ENCODE measurements at places on chromosomes 3 and 15.

- no peak for DNase-seq
These were observed 21.6 kb downstream of the CLDN18 start for GRCh38 chr3:138031536-138031935.

DNA sequence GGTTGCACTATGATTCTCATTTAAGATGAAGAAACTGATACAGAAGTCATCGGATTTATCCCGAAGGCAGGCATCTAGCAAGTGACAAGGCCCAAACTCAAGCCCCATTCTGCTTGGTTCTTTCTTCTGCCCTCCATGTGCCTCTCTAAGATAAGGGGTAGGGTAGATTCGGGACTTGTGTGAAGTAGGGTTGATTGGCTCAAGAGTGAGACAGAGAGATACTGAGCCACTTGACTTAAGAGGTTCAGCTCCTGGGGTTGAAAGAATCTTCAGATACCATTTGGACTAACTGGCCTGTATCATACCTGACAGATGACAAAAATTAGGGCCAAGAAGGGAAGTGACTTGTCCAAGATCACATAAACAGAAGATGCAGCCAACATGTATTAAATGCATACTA, 891 bp downstream of the RFT1 start:
- no peak for DNase-seq

DNA sequence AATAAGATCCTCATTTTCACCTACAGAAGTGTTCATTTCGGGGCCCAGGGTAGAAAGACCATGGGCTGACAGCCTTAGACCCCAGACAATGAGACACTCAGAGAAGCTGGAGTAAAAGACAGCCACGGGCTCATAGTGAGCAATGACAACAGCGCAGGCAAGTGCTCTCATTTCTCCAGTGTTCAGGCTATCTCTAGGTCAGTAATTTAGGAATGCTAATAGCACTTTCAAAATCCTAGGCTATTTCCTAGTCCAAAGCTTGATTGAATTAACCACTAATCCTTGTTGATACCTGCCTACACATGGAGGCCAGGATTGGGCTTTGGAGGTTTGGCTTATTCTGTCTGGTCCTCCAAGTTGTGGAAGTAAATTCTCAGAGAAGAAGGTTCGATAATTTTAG, 44.4 kb downstream of the FBN1 start:
- no peak for DNase-seq

DNA sequence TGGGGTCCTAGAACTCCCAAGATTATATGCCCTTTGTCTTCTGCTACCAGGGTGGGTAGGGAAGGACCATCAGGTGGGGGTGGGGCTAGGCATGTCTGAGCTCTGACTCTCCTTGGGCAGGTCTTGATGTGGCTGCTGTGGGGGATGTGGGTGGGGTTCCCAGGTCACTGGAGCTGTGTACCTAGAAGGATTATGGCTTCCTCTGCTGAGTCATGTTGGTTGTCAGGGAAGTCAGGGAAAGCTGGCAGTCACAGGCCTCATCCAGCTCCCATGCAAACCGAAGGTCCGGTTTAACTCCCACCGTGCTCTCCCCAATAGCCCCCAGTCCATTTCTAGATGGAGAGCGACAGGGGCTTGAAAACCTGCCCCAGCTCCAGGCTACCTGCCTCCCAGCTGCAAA, 35.2 kb downstream of the EID1 start:
- DNase-seq: no peak

DNA sequence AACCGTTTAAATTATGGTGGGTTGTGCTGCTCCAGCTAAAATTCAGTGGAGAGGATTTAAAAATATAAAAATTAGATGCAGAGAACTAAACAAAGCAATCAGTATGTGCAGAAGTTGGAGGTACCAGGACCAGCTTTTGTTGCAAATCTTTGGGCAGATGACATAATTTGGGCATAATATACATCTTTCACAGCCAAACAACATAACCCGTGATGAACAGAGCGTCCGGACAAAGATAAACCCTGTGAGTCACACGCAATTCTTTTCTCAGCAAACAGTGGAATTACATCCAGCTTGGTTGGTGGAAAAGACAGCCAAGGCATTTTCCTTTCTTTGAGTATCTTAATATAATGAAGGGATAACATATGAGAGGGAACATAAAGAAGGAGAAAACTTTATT, 419.4 kb upstream of the ADAMTS9 start:
- DNase-seq: no peak

GRCh38 chr3:37279236-37279635, 104.9 kb upstream of the LRRFIP2 start:
- DNase-seq: no peak

DNA sequence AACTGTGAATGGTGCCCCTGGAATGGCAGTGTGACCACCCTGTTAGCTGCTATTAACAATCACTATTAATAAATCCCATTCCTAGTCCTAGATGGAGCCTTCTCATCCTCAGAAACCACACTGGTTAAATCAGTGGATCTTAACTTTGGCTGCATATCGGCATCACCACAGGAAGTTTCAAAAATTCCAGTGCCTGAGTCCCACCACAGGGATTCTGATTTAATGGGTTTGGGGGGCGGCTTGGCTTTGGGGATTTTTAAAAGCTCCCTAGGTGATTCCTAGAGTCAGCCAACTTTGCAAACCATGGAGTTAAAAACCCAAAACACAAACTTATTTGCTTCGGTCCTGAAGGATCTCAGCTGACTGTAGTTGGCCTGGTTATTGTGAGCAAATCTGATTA, 3.1 kb downstream of the FAM107A start:
- no peak for DNase-seq

DNA sequence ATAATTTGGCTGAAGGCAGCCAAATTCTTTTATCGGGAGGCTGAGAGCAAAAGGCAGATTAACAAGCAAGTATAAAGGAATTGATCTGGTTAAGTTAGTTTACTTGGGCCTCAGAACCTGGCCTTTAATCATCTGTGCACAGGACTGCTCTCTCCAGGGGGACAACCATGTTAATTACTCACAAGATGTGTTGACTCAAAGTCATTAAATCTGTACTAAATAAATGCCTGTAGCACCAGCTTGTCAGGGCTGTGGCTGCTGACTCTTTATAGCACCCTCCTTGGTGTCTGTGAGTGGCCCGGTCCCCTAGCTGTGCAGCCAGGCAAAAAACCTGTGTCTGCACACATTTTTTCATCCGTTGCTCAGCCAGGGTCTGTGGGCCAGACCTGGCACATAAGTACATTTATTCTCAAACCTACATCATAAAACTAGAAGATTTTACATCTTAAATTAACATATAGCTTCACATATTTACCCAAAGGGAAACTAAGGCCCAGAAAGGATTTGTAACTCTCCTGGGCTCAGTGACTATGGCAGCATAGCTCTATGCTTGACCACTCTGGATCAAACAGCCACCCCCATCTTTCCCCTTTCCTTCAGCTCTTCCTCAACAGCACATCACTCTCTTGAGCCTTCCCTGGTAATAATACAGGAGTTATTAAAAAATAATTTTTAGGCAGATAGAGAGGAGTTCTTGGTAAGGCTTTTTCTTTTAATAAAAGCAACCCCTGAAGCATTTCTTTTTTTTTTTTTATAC, 51.4 kb downstream of the NCEH1 start:
- DNase-seq: no peak

- no peak for DNase-seq
These were observed 18.6 kb upstream of the IGDCC3 start for GRCh38 chr15:65396283-65396964.

- DNase-seq: no peak
These were observed 210.8 kb downstream of the TBC1D2B start for GRCh38 chr15:77866596-77867125.

- DNase-seq: no peak
These were observed 3.1 kb downstream of the ANXA2 start for GRCh38 chr15:60394689-60395097.

DNA sequence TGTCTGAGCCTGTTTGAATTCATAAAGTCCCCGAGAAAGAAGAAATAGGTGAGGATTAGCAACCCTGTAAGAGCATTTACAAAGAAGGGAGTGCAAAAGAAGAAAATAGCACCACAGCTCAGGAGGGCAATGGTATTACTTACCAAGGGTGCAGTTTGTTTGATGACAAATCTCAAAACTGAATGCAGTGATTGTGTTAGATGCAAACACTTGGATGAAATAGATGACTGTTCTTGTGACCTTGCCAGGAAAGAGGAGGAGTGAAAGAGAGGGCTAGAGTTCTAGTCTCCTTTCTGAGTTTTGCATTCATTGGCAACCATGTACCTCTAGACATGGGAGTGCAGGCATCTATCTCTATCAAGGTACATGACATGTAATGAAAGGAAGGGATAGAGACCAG, 1030.8 kb upstream of the CFAP20DC start:
- no peak for DNase-seq

GRCh38 chr15:48553559-48553958, 92.0 kb downstream of the FBN1 start:
- DNase-seq: no peak

DNA sequence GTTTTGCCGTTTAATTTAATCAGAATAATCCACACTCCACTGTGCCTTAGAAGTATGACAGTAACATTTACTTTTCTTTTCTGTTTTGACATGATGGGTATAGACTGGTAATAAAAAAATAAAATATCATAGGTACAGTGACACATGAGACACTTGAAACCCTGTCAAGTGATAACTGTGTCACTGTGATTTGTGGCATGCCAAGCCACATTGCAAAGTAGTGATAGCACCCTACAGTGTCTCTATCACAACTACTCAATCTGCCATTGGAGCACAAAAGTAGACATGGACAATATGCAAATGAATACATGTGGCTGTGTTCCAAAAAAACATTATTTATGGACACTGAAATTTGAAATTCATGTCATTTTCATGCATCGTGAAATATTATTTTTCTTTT, 22.5 kb downstream of the GATM start:
- DNase-seq: no peak

GRCh38 chr3:94004301-94004910, 24.0 kb downstream of the STX19 start:
- no peak for DNase-seq

DNA sequence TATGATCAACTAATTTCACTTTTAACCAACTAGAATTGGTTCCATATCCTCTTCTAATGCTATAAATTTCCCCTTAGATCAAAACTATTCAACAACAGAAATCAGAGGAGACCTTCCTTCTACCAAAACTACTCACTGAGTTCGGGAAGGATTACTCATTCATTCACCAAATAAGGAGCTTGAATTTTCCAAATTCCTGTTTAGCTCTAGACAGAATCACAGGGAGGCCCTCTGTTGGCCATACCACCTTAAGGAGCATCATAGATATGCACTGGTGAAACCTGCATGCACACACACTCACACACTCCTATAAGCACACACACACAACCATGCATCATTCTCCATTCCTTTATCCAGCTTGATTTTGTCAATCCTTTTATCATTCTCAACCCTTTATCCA, 49.0 kb downstream of the SUCLG2 start:
- no peak for DNase-seq

Data from activated CD4-positive, CD25-positive, alpha-beta regulatory T cell (primary cell).